Adrenal gland (tissue), 19 donors: ENCODE measurements at places on chromosomes 12 and 14. TPM values are rescaled to one million over a fixed set of nuclear protein-coding genes. Genes with fewer than 3 reads are reported as not detected.

GRCh38 chr12:93664573-93665138 lies 12.5 kb upstream of the CRADD start:
- DNase-seq: no peak
- H3K27me3 ChIP-seq: no peaks in the 10 kb centered on the region
- no peak overlapping the region for H3K4me3 ChIP-seq
- H3K36me3 ChIP-seq: no peaks in the 10 kb centered on the region
- H3K4me1 ChIP-seq: no peaks in the 10 kb centered on the region

DNA sequence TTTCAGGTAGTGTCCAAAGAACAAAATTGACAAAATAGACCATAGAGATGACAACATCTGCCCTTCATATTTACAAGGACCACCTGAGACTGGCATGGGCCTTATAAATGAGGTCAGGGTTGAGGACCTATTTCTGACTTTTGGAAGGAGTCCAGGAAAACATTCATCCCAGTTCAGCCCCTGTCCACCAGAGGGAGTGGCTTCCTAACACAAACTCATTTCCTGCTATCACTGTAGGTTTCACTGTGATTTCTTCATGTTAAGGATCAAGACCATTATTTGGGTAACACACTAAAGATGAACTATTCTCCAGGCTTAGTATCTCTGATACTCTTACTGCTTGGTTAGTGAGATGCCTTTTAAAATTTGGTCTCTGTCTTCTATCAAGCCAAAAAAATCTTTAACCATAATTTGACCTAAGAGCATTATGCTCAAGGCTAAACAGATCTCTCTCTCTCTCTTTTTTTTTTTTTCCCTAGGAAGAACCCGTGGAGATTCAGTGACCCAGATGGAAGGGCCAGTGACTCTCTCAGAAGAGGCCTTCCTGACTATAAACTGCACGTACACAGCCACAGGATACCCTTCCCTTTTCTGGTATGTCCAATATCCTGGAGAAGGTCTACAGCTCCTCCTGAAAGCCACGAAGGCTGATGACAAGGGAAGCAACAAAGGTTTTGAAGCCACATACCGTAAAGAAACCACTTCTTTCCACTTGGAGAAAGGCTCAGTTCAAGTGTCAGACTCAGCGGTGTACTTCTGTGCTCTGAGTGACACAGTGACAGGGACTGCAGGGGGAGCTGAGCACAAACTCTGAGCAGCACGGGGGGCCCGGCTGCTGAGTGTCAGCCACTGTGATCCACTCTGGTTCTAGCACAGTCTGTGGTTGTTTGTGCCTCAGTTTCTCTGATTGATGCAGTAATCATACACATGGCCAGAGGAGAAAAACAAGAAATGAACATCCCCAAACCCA lies 267.6 kb upstream of the OR4E1 start:
- H3K4me3 ChIP-seq: no peak overlapping the region
- no peaks in the 10 kb centered on the region for H3K36me3 ChIP-seq
- no peaks in the 10 kb centered on the region for H3K27me3 ChIP-seq
- no peak overlapping the region for H3K27ac ChIP-seq
- H3K4me1 ChIP-seq: no peaks in the 10 kb centered on the region

DNA sequence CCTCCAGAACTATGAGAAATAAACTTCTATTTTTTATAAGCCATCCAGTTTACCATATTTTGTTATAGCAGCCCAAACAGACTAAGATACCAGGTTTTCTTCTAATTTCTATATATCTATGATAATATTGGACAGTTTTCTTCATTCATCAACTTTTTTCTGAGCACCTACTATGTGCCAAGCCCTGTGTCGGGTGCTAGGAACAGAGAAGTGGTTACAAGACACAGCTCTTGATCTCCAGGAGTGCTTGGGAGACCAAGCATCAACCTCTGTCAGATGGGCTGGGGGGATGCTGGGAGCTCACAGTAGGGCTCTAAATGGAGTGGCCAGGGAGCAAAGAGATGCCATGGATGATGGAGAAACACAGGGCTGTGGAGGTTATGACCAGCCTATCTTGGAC lies 2.9 kb upstream of the WSCD2 start:
- no peak overlapping the region for H3K27ac ChIP-seq
- H3K4me1 ChIP-seq: no peaks in the 10 kb centered on the region
- no peaks in the 10 kb centered on the region for H3K36me3 ChIP-seq
- peaks cover 38% of the 10 kb centered on the region for H3K27me3 ChIP-seq

DNA sequence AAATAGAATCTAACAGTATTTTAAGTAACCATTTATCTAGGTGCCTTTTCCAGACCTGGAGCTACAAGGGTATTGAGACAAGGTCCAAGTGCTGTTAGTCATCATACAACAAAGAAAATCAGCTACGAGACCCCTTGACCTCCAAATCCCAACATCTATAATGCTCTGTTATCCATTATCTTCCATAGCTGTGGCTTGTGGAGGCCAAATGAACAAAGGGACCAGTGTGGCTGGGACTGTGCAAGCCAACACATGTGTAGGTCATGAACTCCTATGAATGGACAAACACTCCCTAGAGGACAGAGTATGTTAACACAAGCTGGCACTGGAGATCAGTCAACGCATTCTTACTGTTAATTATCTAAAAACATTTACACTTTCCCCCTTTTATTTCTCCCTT lies 374.5 kb downstream of the EMP1 start:
- no peaks in the 10 kb centered on the region for H3K27me3 ChIP-seq
- H3K4me3 ChIP-seq: no peak overlapping the region
- no peak overlapping the region for H3K27ac ChIP-seq
- no peak for DNase-seq
- no peaks in the 10 kb centered on the region for H3K4me1 ChIP-seq

- no peaks in the 10 kb centered on the region for H3K4me1 ChIP-seq
- H3K36me3 ChIP-seq: no peaks in the 10 kb centered on the region
- DNase-seq: no peak
- no peaks in the 10 kb centered on the region for H3K27me3 ChIP-seq
Observed at GRCh38 chr14:95052016-95052585, 105.2 kb downstream of the DICER1 start.

GRCh38 chr12:26422839-26423398 lies 227.5 kb downstream of the SSPN start:
- H3K36me3 ChIP-seq: no peaks in the 10 kb centered on the region
- H3K4me3 ChIP-seq: no peak overlapping the region
- no peak for DNase-seq
- no peaks in the 10 kb centered on the region for H3K4me1 ChIP-seq

- H3K27ac ChIP-seq: no peak overlapping the region
- no peak overlapping the region for H3K4me3 ChIP-seq
- H3K36me3 ChIP-seq: no peaks in the 10 kb centered on the region
- DNase-seq: peak; percentile 70
- H3K4me1 ChIP-seq: peaks cover 32% of the 10 kb centered on the region
Observed at GRCh38 chr14:55133416-55133815, 4.4 kb downstream of the LGALS3 start.

NPFF gene
- 0.27 TPM for polyA plus RNA-seq

CAPZA3 gene
- 0.17 TPM for polyA plus RNA-seq
